ENCODE measurements at places on chromosomes 12 and 14. TPM values are rescaled to one million over a fixed set of nuclear protein-coding genes. Genes with fewer than 3 reads are reported as not detected.

Gene KRT79
- 0.72 TPM for total RNA-seq

Gene FAM186B
- total RNA-seq = 0.14 TPM

Gene STRAP
- total RNA-seq = 109 TPM

Gene OTX2
- not detected for total RNA-seq

Gene PTPN21
- total RNA-seq = 14.5 TPM

Gene STXBP6
- 5.6 TPM for total RNA-seq

Gene POTEG
- total RNA-seq = not detected

Gene TEX52
- not detected for total RNA-seq

Gene TCL1A
- not detected for total RNA-seq

Gene TMEM132D
- total RNA-seq = not detected

Gene TMEM260
- total RNA-seq = 17.9 TPM

Gene WNT1
- total RNA-seq = not detected

Gene SYNDIG1L
- not detected for total RNA-seq

Gene CBLN3
- 5.0 TPM for total RNA-seq

Gene LPAR5
- not detected for total RNA-seq

Gene TNFRSF1A
- 167 TPM for total RNA-seq

Gene SIX6
- not detected for total RNA-seq

Gene GOLT1B
- total RNA-seq = 106 TPM

Gene KCNJ8
- total RNA-seq = not detected

Gene SLC39A9
- total RNA-seq = 132 TPM

Gene AKAP3
- total RNA-seq = 3.5 TPM

Gene RTL1
- not detected for total RNA-seq

Gene ERBB3
- under 0.01 TPM for total RNA-seq

Gene RDH5
- total RNA-seq = 6.2 TPM

Gene VWF
- total RNA-seq = 1.3 TPM
